Hair follicle dermal papilla cell (primary cell): ENCODE measurements at places on chromosomes 2 and 18. TPM values are rescaled to one million over a fixed set of nuclear protein-coding genes. Genes with fewer than 3 reads are reported as not detected.

The WIPF1 gene
- 27.4 and 35.4 TPM in 2 replicates for total RNA-seq

The TMEM17 gene
- 1.6 and 2.1 TPM in 2 replicates for total RNA-seq

The NEU2 gene
- total RNA-seq = not detected in 2 replicates

The REL gene
- total RNA-seq = 6.7 and 8.3 TPM in 2 replicates

The FOXI3 gene
- total RNA-seq = not detected in 2 replicates

The CDK15 gene
- 2.8 and 4.7 TPM in 2 replicates for total RNA-seq

The ZNF385B gene
- under 0.01 TPM in 1 of 2 replicates, not detected in the other for total RNA-seq

The ADAM17 gene
- total RNA-seq = 42.0 and 47.4 TPM in 2 replicates

The NYAP2 gene
- total RNA-seq = not detected in 2 replicates

The GKN2 gene
- total RNA-seq = not detected in 2 replicates

The VWC2L gene
- under 0.01 TPM in 1 of 2 replicates, not detected in the other for total RNA-seq

The MYOM1 gene
- 0.32 and 0.36 TPM in 2 replicates for total RNA-seq

The SGPP2 gene
- total RNA-seq = 0.12 and 0.32 TPM in 2 replicates

The MARS2 gene
- total RNA-seq = 3.9 and 4.2 TPM in 2 replicates

The ACKR3 gene
- total RNA-seq = 17.8 and 27.7 TPM in 2 replicates

The SERPINB13 gene
- not detected in 2 replicates for total RNA-seq

The IGFBP2 gene
- total RNA-seq = 587 and 627 TPM in 2 replicates
